ENCODE measurements at places on chromosomes 7 and 10. TPM values are rescaled to one million over a fixed set of nuclear protein-coding genes. Genes with fewer than 3 reads are reported as not detected.

DNA sequence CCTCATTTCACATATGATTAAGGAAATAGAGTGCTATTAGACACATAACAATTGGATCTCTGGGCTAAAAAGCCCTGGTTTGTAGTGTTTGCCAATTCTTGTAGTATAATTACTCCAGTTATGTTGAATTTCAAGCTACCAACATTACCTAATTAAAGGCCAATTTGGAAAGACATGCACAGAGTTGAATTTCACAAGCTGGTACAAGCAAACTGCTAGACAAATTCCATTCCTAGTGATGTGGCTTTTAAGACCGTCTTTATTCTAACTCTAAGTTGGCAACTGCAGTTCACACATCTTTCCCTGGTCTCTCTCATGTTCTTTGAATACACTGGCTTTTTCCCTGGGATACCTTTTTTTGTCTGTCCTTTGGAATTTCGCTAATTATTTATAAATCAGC is 384.1 kb upstream of the CNTNAP2 start:
- H3K4me1 ChIP-seq, result no peaks in the 10 kb centered on the region
- no peak overlapping the region for H3K4me3 ChIP-seq
- no peak for DNase-seq

DNA sequence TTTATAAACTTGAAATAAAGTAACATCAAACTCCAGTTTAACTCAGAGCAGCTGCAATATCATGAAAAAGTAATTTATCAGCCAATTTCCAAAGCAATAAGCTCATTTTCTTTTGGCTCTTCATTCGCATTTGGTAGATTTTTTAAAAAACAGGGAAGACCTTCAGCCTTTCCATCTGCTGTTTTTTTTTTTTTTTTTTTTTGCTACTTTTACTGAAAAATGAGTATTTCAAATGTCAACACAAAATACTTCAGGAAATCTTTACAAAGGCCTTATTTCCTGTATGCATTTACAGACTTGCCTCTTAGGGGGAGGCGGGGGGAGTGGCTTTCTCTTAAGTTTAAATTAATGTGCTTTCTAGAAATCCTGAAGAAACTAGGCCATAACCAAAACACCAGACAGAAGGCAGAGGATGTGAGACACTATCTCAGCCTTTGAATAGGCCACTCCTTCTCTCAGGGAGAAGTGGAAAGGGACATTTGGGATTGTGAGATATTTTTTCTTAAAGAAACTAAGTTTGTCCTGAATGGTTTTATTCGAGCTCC is 91.8 kb downstream of the COL28A1 start:
- no peaks in the 10 kb centered on the region for H3K36me3 ChIP-seq
- H3K27me3 ChIP-seq, result no peaks in the 10 kb centered on the region
- H3K27ac ChIP-seq, result no peak overlapping the region
- DNase-seq, result no peak
- no peaks in the 10 kb centered on the region for H3K4me1 ChIP-seq

Gene C10orf53
- total RNA-seq, result not detected

DNA sequence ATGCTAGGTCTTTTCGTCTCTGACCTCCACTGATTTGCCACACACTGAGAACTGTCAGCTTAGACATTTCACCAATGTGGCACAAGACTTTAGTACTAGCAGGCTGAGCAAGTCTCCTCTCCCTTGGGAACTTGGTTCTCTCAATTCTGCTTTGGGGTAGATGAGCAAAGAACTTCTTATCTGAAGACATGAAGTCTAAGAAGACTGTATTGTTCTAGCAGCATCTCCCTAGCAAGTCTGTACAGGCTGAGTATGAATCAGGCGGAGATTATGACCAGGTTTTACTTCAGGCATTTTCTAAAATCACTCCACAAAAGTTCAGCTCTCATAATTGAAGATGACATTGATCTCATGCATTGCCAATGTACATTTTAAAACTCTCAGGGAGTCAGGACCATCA is 23.8 kb upstream of the STN1 start:
- H3K4me1 ChIP-seq, result no peaks in the 10 kb centered on the region
- H3K4me3 ChIP-seq, result no peak overlapping the region

DNA sequence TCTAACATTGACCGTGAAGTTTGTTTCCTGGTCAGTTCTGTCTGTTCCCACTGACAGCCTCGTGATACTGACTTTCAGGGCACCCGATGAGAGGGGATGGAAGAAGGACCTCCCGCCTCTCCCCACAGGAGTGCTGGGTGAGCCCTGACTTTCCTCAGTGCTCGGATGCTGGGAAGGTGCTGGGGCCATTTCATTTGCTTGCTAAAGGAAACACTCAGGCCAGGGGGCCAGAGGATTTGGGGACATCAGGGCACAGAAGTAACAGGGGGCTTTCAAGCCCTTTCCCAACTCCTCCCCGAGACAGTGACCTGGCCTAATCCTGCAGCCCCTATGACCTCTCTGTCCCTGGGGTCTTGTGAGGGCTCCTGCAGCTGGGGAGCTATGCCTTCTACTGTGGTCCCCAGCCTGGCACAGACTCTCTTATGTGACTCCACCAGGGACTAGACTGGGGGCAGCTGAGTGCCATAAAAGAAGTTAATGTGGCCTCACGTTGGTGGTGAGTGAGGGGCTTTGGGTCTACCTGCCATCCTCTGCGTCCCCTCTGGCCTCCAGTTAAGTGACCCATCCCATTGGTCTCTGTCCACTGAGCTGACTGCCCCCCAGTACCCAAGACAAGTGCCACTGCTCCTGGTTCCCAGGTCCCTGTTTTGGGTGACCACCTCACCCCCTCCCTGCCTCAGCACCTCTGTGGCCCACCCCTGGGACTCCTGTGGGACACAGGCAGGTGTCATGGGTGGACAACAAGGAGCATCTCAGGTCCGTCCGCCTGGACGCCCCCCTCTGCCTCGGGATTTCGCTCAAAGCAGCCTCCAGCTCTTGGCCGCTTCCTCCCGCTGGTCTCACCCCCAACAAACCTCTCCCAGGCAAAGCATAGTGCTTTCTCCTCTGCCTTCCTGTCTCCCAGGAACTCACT is 33.4 kb upstream of the HSPA12A start:
- no peak overlapping the region for H3K4me3 ChIP-seq
- DNase-seq, result no peak
- H3K27ac ChIP-seq, result no peak overlapping the region
- H3K4me1 ChIP-seq, result no peaks in the 10 kb centered on the region
- no peaks in the 10 kb centered on the region for H3K27me3 ChIP-seq

DNA sequence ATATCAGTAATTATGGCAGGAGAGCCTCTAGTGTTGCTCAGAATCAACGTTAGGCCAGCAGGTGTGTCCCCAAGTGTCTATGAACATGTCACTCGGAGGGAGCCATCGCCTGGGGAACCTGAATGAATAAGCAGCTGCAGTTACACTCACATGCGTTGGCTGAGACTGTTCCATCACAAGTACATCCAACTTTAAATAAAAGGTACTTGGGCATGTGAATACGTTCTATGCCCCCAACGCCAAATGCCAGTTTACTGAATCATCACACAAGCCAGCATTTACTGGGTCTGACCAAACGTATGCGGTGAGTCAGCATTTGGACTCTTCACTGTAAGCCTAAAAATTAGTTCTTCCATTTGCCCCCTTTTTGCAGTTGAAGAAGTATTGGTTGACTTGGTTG is 207.6 kb upstream of the PLXNA4 start:
- no peak for DNase-seq
- no peak overlapping the region for H3K27ac ChIP-seq
- no peaks in the 10 kb centered on the region for H3K27me3 ChIP-seq
- peaks cover 10% of the 10 kb centered on the region for H3K36me3 ChIP-seq
- H3K4me3 ChIP-seq, result no peak overlapping the region

Gene TEX36
- not detected for total RNA-seq

Gene ZP3
- total RNA-seq, result 0.84 TPM

GRCh38 chr10:33074443-33074842 is 116.4 kb upstream of the ITGB1 start:
- H3K4me1 ChIP-seq, result no peaks in the 10 kb centered on the region
- DNase-seq, result no peak
- no peak overlapping the region for H3K27ac ChIP-seq
- H3K4me3 ChIP-seq, result no peak overlapping the region
- H3K27me3 ChIP-seq, result no peaks in the 10 kb centered on the region

- DNase-seq, result no peak
- no peak overlapping the region for H3K4me3 ChIP-seq
- no peaks in the 10 kb centered on the region for H3K4me1 ChIP-seq
- H3K36me3 ChIP-seq, result no peaks in the 10 kb centered on the region
Measured at GRCh38 chr7:109663806-109664205, 1094.1 kb downstream of the DNAJB9 start.

GRCh38 chr10:77832238-77832637 is 94.3 kb downstream of the DLG5 start:
- peaks cover 57% of the 10 kb centered on the region for H3K36me3 ChIP-seq
- H3K27me3 ChIP-seq, result no peaks in the 10 kb centered on the region
- peaks cover 8% of the 10 kb centered on the region for H3K4me1 ChIP-seq
- H3K27ac ChIP-seq, result no peak overlapping the region

GRCh38 chr7:96658022-96658412 is 51.6 kb downstream of the SEM1 start:
- H3K4me3 ChIP-seq, result no peak overlapping the region
- H3K27me3 ChIP-seq, result no peaks in the 10 kb centered on the region
- no peak overlapping the region for H3K27ac ChIP-seq
- DNase-seq, result no peak
- no peaks in the 10 kb centered on the region for H3K36me3 ChIP-seq

GRCh38 chr7:70646536-70647248 is 485.3 kb upstream of the GALNT17 start:
- no peak for DNase-seq
- H3K27me3 ChIP-seq, result no peaks in the 10 kb centered on the region
- no peaks in the 10 kb centered on the region for H3K36me3 ChIP-seq
- no peak overlapping the region for H3K4me3 ChIP-seq
- no peak overlapping the region for H3K27ac ChIP-seq
- no peaks in the 10 kb centered on the region for H3K4me1 ChIP-seq

- H3K27me3 ChIP-seq, result no peaks in the 10 kb centered on the region
- no peaks in the 10 kb centered on the region for H3K36me3 ChIP-seq
- H3K4me1 ChIP-seq, result peaks cover 15% of the 10 kb centered on the region
- H3K27ac ChIP-seq, result peak overlapping the region; percentile 36
- no peak for DNase-seq
- no peak overlapping the region for H3K4me3 ChIP-seq
Measured at GRCh38 chr10:124144536-124144935, 51.1 kb upstream of the CHST15 start.

DNA sequence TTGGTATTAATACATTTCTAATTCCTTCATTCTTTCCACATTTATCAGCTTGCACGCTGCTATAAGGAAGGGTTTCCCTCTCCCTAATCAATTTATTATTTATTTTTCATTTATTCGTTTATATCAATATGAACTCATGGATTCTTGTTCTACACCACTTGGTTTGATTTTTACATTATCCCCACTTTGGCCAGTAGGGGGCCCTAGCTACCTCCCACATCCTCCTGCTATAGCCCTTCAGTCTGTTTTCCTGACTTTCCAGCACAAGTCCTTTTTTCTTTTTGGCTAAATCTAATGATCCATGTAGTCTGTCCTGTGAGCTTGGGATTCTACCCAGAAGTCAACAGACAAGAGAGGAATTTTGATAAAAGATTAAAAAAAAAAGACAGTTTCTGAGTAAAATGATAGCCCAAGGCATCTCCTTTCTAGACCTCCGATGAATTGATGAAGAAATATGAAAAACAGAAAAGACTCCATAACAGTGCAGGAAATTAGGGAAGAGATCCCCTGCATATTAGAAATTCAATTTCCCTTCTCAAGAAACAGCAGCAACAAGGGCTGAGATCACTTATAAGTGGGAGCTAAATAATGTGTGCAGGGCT is 47.7 kb downstream of the LYZL2 start:
- H3K4me1 ChIP-seq, result peaks cover 26% of the 10 kb centered on the region
- H3K27me3 ChIP-seq, result no peaks in the 10 kb centered on the region
- H3K36me3 ChIP-seq, result no peaks in the 10 kb centered on the region
- H3K27ac ChIP-seq, result no peak overlapping the region
- no peak for DNase-seq
- no peak overlapping the region for H3K4me3 ChIP-seq

Gene CDNF
- total RNA-seq, result 0.61 TPM

Gene HMX3
- total RNA-seq, result not detected

Measured in upper lobe of right lung (tissue), 1 donor.